ENCODE measurements at places on chromosomes 2 and 18.
A peak's percentile ranks its signal among the peaks of the same experiment; 100 is the strongest.

GRCh38 chr2:45674035-45674816 lies 22.8 kb downstream of the PRKCE start:
- no peak for DNase-seq

DNA sequence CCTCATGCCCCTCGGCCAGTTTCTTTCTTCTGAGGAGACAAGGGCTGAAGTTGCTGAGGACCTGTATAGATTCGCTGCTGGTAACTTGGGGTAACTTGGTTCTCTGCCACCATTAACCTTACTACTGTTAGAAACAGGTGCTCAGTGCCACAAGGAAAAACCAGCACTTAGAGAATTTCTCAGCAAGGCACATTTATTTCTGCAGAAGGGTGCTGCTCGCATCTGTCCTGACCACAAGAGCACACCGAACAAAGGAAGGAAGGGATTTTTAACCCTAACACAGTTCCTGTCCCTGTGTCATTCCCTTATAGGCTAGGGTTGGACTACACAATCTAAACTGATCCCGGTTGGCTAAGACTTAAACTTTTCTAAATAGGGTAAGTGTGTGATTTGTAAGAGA lies 154.1 kb downstream of the SOCS6 start:
- no peak for DNase-seq

- DNase-seq = no peak
These were observed at the start of gene CYRIA for GRCh38 chr2:16665748-16666448. CYRIA (minus strand) TSS chr2:16665834; CDS start chr2:16588119, 77,715 bp downstream.

GRCh38 chr2:53268626-53269025 lies 499.0 kb upstream of the CHAC2 start:
- no peak for DNase-seq

DNA sequence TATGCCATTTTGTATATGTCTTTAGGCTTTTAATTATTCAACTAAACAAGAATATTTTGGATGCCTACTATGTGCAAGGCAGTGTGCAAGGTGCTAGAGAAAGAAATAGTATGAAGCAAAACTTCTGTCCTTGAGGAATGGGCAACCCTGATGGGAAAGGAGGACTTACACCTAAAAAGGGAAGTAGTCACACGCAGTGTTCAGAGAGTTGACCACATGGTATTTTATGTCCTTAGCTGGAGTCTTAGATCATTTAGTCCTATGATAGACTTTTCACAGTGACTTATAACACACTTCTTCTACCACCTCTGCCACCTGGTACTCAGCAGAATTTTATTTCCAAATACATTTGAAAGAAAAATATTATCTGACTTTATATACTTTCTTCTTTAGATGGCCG lies 291.6 kb downstream of the PLCL1 start:
- no peak for DNase-seq

- DNase-seq = peak; percentile 1
These were observed 1025.3 kb upstream of the CNTNAP5 start for GRCh38 chr2:122999821-123000220.

DNA sequence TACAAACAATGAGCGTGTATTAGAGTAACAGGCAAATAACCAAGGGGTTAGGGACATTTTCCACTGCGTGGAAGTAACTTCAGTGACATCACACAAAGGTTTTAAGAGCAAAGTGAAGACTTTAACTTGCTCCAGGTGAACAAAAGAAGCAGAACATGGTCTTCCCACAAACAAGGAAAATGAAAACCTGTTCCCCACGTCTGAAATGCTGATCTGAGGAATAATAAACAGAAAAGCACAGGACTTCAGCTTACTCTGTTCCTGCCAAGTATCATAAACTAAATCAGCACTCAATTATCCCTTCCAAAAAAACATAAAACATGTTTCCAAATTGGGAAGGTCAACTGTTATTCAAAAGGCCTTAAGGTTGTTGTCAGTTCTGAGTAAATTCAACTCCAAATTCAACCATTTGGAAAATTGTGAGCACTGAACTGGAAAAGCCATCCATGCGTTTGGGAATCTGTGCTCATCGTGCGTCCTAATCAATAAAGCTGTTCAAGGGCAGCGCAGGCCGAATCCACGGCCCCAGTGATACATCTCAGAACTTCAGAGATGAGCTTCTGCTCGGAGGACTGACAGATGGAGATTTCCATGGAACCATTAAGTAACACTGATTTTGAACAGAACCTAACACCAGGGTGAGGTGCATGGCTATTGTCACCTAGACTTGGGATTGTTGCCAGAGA lies 7.7 kb upstream of the SNTG2 start:
- DNase-seq = no peak

- no peak for DNase-seq
These were observed 69.6 kb upstream of the MGAT4A start for GRCh38 chr2:98800330-98801064.
